K562 (cell line): ENCODE measurements at places on chromosomes 7 and 10. TPM values are rescaled to one million over a fixed set of nuclear protein-coding genes. Genes with fewer than 3 reads are reported as not detected.

DNA sequence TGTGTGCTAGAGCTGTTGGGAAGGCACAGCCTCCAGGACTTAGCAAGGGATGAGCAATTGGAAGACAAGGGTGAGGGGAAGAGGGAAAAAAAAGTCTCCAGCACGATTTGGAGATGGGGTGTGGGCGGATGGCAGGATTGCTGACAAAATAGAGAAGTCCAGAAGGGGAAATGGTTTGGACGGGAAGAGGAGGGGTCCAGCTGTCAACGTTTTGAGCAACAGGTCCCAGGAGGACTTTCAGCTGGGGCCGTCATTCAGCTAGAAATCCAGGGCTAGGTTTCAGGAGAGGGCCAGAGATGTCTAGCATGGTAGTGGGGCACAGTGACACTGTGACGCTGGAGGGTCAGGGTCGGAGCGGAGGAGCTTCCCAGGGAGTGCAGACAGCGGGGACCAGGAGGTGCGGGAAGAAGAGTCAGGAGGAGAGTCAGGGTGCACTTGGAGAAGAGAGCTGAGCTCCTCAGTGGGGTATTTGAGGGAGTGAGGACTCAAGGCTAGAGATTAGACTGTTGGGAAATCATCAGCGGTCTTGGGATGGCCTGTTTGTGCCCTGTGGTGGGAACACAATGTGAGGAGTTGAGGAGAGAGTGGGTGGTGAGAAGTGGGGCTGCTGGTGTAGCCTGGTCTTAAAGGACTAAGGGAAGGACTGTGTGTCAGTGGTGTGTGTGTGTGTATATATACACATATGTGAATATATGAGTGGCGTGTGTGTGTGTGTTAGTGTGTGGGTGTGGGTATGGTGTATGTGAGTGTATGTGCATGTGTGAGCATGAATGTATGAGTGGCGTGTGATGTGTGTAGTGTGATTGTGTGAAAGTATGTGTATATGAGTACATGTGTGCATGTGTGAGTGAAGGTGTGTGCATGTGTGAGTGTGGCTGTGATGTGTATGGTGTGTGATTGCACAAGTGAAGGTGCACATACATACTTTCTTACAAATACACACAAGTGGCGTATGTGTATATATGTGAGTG, 3.8 kb downstream of the ZYX start:
- DNase-seq: no peak

DNA sequence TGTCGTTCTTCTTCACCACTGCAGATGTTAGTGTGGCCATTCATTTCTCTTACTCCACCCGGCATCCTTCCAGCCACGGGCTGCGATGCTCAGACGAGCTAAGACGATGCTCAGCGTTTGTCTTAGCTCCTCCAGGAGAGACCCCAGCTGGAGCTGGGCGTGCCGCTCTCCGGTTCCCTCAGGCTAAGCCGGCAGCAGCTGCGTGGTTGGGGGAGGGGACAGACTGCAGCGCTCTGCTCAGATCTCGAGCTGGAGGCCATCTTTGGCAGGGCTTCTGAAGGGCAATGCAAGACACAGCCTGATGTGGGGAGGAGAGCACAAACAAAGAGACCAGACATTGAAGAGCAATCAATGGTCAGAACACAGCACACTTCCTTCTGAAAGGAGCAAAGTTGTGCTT, 4.8 kb downstream of the INA start:
- DNase-seq: peak; percentile 31

DNA sequence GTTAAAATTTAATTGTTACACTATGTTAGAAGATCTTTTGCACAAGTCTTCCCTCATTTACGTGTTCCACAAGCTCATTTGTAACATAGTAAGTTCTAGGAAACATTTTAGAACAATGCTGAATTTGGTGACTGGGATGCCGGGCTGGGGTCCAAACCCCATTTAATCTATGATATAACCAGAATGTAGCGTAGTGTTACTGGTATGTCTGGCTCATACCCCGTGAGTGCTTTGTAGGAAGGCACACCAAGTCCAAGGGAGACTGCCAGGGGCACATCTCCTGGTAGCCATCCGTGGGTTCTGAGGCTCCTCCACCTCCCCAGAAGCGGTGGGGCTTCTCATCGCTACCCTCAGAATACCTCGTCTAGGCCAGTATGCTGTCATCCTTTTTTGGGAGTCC, 21.3 kb upstream of the TMEM236 start:
- no peak for DNase-seq

Gene TNS3
- not detected in 2 replicates for polyA plus RNA-seq

DNA sequence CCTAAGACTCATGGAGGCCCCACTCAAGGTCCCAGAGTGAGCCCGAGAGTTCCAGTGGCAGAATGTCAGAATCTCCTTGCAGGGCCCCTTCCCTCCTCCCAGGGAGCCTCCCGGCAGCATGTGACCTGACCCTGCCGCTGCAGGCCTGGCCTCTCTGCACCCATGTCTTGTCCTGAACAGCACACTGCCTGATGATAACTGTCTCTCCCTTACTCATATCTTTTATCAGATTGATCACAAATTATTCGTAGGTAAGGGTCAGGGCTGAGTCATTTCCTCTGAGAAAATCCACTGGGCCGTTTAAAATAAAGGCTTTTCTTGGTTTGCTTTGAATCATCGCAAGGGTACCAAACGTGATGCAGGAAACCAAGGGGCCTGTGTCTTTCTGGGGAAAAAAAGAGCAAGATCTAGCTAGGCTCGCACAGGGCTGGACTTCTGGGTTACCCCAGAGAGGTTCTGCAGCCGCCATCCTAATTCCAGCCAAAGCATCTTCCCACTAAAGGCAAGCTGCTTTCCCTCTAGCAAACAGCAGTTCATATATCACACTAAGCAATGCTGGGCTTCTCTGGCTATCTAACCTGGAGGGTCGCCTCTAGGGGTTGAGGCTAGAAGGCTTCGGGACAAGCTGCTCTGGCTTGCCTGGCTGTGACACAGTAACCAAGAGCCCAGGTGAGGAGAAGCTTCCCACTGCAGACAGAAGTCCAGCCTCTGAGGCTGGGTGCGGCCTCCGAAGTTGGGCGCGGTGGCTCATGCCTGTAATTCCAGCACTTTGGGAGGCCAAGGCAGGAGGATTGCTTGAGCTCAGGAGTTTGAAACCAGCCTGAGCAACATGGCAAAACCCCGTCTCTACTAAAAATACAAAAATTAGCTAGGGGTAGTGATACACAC, 104.9 kb downstream of the SPDYE5 start:
- DNase-seq: peak; percentile 68

Gene BZW2
- polyA plus RNA-seq: 137 and 173 TPM in 2 replicates

- no peak for DNase-seq
Observed at GRCh38 chr10:68099736-68100135, 9.6 kb upstream of the MYPN start.

Gene CDHR1
- 0.30 and 0.46 TPM in 2 replicates for polyA plus RNA-seq

DNA sequence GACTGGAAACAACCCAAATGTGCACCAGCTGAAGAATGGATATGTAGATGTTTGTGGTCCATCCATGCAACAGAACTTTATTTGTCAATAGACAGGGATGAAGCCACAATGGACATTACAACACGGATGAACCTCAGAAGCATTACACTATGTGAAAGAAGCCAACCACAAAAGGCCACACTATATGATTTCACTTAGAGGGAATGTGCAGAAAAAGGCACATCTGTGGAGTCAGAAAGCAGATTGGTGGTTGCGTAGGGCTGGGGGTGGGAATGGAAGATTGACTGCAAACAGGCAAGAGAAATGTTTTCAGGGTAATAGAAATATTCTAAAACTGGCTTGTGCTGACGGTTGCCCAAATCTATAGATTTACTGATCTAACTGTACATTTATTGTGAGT, 34.3 kb upstream of the WASHC2A start:
- DNase-seq: no peak

- DNase-seq: no peak
Observed at GRCh38 chr7:118222591-118222990, 1.9 kb upstream of the ANKRD7 start.

DNA sequence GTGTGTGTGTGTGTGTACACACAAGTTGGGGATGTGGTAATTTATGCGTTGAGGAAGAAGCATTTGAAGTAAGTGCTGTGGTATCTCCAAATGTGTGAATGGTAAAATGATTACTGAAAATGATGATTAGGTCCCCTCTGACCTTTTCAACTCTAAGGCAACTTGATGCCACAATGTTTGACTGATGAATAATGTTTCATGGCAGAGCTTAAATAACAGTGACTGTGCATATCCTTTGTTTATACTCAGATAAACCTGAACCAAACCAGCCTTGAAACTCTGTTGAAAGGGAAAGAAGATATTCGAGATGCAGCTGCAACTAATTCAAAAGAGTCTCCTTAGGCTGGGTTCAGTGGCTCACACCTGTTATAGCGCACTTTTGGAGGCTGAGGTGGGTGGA, 64.8 kb upstream of the YAE1 start:
- no peak for DNase-seq

Gene HOXA10
- polyA plus RNA-seq: not detected in 2 replicates
